ENCODE measurements at places on chromosomes 12 and 14.

DNA sequence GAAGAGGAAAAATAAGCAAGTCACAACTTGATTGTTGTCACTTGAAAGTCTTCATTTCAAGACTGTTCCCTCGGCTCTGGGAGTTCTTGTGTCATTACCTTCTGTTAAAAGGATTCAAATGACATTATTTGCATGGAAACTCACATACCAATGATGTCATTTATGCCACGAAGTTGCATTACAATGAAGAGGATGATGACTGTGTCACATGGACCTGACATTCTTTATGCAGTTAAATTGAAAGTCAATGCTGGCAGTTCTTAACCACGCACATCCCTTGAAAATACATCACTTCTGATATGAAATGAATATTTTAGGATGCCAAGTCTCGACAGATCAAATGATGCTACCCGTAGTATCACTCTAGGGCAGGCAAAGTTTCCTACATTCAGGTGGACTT is 1069.5 kb downstream of the VRK1 start:
- no peak for DNase-seq

GRCh38 chr12:2324387-2324786 is 271.6 kb downstream of the CACNA1C start:
- no peak for DNase-seq

DNA sequence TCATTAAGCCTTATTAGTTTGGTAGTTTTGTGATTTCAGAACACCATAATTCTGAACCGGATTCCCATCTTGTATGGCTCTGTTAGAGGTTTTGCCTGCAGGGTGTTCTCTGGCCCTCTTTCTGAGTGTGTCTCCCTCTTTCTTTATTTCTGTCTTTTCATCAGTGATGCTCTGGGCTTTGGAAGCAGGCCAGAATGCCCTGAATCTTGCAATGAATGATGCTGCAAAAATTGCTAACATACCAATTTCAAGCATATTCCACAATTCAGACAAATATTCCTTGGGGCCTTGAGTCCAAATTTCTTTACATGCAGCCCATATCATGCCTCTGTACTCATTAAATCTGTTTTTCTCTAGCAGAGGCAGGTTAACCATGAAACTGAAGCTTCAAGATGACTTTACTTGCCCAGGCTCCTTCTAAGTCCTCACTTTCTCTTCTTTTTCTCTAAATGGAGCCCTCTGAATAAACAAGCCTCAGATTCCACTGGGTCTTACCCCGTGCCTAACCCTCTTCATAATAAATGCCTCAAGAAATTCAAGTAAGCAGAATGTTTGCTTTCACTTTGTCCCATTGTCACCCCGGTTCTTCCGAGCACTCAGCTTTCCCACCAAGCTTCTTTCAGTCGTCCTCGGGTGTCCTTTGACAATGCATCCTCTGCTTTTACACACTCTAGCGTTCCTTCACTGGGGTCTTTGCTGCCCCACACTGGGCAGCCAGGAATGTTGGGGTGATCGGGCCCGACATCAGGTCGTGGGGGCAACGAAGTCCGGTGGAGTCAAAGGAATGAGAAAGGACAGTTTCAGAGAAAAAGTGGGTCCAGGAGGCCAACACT is 78.8 kb upstream of the SLC38A4 start:
- no peak for DNase-seq

GRCh38 chr14:98607341-98607910 is 664.6 kb downstream of the BCL11B start:
- DNase-seq, result no peak

DNA sequence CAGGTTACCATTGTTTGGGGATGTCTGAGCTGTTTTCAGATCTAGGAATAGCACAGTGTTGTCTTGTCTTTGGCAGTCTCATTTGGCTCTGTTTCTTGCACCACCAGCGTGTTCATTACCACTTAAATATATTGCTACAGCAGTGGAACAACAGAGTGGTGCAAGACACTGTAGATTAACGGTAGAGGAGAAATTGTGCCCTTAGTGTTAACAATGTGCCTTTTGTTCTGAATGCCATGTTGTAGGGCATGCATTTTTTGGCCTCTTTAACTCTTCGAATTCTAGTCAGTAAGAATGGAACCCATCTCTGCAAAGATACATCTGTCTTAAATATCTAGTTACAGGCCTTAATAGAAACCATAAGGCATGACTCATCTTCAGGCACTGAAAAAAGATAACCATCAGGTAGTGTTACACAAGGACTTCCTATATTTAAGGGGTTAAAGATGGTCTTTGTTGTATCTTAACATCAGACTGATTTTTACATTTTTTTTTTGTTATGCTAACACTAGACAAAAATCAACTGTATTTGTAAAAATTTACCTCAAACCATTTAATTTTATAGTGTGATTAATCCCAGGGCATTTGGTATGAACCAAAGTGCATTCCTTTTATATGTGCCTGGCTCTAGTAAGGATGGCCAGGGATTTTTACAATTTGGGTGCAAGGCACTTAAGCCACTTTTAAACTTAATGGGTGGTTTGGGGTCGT is 12.9 kb downstream of the DYRK2 start:
- DNase-seq, result no peak

- no peak for DNase-seq
Observed at GRCh38 chr12:54337854-54338650, 13.1 kb downstream of the COPZ1 start.

All from AG08396 (cell line).